ENCODE measurements at places on chromosomes 7 and 10. TPM values are rescaled to one million over a fixed set of nuclear protein-coding genes. Genes with fewer than 3 reads are reported as not detected.

DNA sequence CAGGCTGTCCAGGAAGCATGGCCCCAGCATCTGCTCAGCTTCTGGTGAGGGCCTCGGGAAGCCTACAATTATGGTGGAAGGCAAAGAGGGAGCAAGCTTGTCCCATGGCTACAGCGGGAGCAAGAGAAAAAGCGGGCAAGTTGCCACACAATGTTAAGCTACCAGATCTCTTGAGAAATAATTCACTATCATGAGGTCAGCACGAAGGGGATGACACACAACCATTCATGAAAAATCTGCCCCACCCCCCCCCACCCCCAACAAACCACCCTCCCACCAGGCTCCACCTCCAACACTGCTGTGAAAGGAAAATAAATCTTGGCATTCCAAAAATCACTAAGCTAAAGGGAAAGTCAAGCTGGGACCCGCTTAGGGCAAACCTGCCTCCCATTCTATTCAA is 545.8 kb upstream of the NRP1 start:
- DNase-seq = no peak

DNA sequence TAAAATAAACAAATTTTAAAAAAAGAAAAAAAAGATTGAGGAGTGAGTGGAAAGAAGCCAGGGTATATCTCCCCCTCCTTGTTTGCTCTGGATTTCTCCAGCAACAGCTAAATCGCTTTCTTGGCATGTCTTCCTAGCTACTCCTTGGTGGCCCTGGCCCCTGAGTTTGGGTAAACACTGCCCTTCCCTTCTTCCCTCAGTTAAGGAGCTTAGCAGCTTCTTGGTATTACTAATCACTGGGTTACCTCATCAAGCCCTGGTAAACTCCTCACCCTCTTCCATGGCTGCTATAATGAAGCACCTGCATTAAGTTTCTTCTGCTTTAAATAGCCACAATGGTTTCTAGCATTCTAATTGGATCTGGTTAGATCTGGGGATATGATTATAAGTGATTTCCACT is 269.8 kb downstream of the FZD1 start:
- DNase-seq = no peak

DNA sequence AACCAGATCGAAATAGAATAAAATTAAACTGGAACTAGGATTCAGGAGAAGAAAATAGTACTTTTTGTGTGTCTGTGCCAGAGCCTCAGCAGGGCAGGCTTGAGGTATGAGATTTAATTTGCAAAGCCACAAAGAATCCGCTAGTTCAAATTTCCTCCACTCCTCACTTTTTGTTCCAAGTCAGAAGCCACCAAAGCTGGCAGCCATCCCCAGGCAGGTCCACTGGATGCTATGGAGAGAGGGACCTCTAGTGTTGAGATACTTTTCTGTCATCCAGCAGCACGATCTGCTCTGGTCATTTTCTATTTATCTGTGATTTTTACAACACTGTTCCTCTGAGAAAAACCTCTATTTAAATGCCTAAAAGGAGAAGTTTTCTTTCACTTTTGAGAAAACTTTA is 147.9 kb upstream of the FRMD4A start:
- peak; percentile 71 for DNase-seq

Gene AKR1C4
- 0.52 TPM for polyA plus RNA-seq

DNA sequence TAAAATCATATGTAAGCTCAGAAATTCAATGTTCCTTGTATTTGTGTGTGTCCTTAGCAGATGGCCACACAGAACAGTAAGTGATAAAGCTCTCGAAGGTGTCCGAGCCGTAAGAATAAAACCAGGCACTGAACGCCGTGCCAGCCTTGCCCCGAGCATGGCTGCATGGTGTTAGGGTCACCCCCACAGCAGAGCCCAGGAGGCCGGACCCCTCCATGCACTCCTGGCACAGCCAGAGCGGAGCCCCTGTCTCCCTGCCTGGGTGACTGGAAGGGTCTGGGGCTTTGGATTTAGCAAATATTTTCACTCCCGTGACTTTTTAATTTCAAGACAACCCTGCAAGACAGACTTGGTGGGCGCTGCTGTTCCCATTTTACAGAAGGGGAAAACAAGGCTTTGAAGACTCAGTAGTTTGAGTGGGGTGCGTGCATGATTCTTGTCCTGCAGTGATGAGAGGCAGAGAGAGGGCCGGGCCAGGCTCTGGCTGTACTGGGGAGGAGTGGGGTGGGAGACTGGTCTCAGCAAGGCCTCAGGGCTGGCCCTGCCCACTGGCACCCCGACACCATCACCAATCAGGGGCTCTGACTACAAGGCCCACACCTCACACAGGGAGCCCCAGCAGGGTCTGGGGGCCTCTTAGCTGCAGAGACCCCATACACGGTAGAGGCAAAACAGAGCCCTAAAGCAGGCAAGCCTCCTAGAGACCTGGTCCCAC is 39.4 kb downstream of the VIPR2 start:
- DNase-seq = no peak

DNA sequence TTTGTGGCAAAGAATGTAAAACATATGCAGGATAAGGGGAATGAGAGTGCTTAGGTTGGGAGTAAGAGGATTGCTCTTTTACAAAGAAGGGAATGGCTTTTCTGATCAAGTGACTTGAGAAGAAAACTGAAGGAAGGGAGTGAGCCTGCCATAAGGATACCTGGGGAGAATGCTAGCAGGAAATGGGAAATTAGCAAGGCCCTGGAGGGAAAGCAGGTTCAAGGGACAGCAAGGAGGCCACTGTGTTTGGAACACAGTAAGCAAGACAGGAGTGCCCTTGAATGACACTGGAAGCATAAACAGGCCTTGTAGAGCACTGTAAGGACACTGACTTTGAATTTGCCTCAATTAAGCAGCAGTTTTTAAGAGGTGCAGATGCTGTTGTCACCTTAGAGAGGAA is 1069.9 kb downstream of the DNAJB9 start:
- DNase-seq = no peak

DNA sequence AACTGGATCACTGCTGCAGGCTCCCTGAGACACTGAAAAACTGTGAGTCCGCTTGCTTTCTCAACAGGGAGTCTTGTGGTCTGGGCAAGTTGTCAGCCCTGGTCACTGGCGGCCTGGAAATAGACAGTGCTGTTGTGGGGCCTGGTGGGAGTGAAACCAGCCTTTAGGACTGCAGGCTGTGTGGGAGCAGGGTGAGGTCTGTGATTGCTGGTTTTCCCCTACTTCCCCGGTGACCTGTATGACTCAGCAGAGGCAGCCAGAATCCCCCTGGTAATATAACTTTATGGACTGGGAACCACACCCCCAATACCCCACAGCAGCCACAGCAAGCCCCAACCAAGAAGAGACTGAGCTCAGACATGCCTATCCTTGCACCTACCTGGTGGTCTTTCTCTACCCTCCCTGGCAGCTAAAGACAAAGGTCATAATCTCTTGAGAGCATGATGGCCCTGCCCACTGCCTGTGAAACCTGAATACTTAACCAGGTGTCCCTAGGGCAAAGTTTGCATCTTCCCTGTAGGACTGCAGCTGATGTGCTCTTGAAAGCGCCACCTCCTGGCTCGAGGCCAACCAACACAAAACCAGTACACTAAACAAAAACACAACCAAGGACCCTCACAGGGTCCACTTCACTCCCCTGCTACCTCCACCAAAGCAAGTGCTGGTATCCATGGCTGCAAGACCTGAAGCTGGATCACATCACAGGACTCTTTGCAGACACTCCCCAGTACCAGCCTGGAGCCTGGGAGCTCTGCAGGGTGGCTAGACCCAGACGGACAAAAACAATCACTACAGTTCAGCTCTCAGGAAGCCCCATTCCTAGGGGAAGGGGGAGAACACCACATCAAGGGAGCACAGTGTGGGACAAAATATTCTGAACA is 7.2 kb upstream of the ADAM22 start:
- DNase-seq = peak; percentile 71

- DNase-seq = no peak
Measured at GRCh38 chr10:59857921-59858320, 48.4 kb downstream of the CCDC6 start.
